ENCODE measurements at places on chromosomes 5 and 9.

- DNase-seq, result no peak
Measured at GRCh38 chr9:117839862-117840261, 135.7 kb downstream of the TLR4 start.

- DNase-seq, result no peak
Measured at GRCh38 chr5:33877449-33877848, 14.3 kb downstream of the ADAMTS12 start.

DNA sequence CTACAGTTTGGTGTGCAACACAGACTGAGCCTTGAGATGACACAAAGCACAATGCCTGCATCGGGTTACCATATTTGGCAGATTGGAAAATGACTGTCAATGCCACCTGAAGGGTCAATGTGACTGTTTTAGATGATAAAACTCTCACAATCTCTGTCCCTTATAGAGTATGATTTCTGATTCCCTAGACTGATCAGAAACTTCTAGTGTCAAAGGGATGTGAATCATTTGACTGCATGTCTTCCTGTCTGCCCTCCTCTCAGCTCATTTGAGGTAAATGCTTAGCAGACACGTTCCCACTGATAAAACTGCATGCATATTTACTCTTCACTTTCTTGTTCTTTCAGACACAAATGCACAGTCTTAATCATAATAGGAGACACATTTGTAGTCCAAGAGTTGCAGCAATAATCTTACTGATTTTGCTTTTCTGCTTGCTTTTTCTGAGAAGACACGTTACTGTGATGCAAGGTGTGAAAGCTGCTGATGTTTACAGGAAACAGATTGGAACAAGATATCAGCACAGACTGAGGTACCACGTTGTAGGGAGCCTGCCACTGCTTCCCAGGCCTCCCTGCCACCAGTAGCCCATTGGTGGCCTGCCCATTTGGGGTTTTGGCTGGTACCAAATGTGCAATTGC is 77.8 kb downstream of the GCNT4 start:
- DNase-seq, result no peak

- no peak for DNase-seq
Measured at GRCh38 chr5:65967288-65968066, 41.1 kb downstream of the ERBIN start.

- DNase-seq, result peak; percentile 2
Measured at GRCh38 chr5:61768692-61769281, 436.7 kb downstream of the ZSWIM6 start.

DNA sequence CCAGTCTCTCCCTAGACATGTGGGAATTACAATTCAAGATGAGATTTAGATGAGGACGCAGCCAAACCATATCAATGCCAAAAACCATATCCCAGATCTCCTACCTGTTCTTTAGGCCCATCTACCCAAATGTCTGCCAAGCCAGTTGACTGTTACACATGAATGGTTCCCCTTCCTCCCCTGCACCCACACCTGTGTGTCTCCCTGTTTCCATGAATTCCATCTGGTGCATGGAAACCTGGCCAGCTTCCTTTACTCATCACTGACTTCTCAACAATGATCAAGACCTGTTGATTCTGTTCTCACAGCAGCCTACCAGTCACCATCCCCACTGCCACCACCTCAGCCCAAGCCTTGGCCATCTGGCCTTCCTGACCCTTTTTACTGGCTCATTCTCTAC is 222.7 kb downstream of the NR3C1 start:
- no peak for DNase-seq

GRCh38 chr9:124268661-124269060 is 10.9 kb downstream of the NEK6 start:
- DNase-seq, result no peak

GRCh38 chr5:126869005-126869451 is 92.1 kb downstream of the LMNB1 start:
- no peak for DNase-seq

DNA sequence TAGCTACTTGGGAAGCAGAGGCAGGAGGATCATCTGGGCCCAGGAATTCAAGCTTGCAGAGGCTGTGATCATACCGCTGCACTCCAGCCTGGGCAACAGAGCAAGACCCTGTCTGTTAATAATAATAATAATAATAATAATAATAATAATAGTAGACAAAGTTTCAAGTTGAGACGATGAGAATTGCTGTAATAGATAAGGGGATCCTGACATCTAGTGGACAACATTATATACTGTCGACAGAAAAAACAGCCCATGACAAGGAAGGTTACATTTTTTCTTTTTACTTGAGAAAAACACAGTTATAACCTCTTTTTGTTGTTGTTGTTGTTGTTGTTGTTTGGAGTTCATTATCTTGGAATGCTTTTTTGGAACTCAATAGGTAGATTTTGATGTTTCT is 35.3 kb downstream of the NDFIP1 start:
- no peak for DNase-seq

DNA sequence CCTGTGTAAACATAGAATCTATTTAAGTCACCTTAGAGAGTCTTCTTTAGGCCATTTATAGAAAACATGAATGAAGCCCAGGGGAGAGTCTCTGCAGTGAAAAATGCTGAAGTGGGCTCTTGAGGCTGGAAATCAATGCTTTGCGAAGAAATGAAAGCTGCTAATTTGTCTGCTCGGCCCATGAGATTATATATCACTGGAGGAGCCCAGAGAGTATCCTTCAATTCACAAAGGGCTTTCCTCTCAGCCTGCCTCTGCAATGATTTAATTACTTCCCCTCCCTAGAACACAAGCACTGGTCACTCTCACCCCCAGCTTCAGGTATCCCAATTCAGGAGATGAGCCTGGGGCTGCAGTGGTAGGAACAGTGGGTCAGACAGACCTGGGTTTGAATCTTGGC is 8.2 kb upstream of the DRD1 start:
- no peak for DNase-seq

DNA sequence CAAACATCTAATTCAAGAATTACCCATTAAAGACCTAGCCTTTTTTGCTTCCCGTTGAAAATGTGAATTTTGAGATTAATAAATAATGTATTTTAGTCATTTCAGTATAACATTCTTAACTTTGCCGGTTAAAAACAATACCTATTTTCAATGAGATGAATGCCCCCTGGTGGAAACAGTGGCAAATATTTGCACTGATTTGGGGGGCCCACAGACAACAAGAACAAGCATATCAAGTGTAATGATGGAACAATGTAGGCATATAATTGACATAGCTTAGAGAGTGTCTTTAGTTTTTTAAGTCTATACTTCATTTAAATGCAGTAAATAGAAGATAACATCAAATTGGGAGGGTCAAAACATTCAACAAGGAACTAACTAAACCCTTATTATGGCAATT is 111.9 kb downstream of the NTRK2 start:
- no peak for DNase-seq

DNA sequence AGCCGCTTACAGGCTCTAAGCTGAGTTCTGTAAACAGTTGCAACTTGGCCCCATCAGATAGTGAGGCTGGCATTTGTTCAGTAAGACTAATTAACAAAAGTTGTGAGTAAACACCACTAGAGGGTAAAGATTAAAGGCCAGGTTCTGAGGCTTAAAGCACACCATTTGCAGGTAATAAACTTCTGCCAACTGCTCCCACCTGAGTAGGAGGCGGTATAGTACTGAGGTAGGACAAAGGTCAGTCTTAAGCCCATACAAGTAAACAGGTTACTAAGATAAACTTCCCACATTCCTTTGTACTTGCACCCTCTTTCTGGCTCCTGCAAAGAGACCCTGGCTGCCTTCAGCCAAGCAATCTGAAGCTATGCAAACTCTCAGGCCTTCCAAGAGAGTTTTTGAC is 419.6 kb downstream of the DNAH5 start:
- no peak for DNase-seq

DNA sequence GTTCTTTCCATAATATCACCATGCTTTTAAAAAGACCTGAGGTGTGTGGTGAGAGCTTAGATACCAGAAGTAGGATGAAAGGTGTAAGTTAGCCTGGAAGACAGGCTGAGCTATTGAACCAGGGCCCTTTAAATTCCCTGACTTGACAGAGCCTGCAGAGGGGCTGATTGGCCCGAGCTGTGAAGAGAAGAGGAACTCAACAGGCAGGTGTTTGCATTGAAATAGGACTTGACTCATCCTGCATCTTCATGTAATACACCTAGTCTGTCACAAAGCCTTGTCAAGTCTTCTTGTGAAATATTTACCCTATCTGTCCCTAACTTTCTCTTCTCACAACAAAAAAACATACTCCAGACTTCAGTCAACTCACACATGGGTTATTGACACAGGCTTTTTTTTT is 16.6 kb upstream of the ANP32B start:
- no peak for DNase-seq

GRCh38 chr5:157516626-157517325 is 56.8 kb downstream of the NIPAL4 start:
- DNase-seq, result no peak

DNA sequence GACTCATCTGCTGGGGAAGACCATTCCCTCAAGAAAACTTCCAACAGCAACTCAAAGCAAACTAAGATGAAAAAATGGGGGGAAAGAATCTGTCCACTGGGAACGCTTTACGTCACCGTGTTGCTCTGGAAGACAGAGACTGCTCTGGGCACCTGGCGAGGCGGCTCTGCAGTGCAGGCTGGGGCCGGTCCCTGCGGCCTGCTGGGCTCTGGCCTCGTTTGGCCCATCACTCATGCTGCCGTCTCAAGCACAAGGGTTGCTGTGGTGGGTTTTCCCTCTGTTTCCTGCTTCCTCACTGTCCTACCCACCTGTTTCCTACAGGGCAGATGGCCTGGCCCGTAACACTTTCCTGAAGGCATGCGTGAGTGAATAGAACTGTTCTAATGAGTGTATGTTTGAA is 92.9 kb upstream of the OTULINL start:
- DNase-seq, result no peak

DNA sequence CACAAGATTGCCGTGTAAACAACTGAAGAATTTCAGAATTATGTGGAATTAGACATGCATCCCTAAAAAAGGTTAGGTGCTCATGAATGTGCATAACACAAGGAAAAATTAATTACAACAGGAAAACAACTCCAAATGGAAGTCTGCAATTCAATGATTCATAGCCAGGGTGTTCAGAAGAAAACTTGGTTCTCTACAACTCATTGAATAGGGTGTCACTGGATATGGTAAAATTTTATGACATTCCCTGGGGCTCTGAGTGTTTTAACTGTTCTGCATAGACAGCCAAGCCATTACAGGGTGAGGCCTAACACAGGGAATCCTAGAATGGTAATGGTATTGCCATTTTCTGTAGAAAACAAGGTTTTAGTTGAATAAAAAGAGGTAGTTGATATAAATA is 24.4 kb upstream of the ZSWIM6 start:
- no peak for DNase-seq

GRCh38 chr9:16092142-16093091 is 539.6 kb downstream of the CCDC171 start:
- DNase-seq, result no peak

- no peak for DNase-seq
Measured at GRCh38 chr9:86405086-86405491, 50.9 kb upstream of the TUT7 start.

- no peak for DNase-seq
Measured at GRCh38 chr5:115857057-115857479, 15.3 kb downstream of the AP3S1 start.

DNA sequence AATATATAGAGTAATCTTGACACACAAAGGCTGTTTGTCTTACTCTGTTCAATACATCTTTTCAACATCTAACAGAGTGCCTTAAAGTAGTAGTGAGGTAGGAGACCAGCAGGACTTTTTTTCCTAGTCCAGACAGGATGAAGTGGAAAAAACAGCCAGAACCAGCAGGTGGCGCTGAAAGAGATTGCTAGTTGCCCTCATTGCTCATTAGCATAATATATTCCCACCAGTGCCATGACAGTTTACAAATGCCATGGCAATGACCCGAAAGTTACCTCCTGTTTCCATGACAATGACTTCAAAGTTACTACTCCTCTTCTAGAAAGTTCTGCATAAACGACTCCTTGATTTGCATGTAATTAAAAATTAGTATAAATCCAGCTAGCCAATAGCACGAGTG is 387.4 kb downstream of the ACTL7B start:
- no peak for DNase-seq

GRCh38 chr5:9927521-9927997 is 297.4 kb upstream of the TAS2R1 start:
- no peak for DNase-seq

GRCh38 chr9:134514503-134514902 is 127.1 kb upstream of the COL5A1 start:
- no peak for DNase-seq

DNA sequence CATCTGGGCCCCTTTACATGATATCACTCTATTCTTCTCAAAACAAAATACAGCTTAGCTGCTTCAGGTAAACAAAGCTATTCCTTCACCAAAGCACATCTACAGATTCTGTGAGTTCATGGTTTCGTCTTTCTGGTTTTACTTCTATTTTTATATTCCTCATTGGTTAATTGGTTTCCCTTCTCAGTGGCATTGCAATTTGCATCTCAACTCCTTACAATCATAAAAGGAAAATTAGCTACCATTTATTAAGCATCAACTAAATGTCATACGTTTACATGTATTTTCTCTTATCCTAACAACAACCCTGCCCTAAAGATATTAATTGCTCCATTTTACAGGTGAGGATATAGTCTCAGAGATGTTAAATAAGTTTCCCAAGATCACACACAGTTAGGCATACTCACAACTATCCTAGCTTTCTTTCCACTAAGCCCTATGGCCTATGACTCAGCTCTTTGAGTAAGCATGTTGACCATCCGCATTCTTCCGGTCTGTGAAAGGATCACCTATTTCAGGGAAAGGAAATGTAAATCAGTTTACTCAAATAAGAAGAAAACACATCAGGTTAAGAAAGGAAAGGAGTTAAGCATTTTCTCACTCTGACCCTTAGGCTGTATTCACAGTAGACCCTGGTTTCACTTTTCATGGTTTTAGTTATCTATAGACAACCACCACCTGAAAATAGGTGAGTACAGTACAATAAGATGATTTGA is 146.1 kb downstream of the CAAP1 start:
- no peak for DNase-seq

GRCh38 chr5:98492258-98492657 is 281.2 kb upstream of the RGMB start:
- no peak for DNase-seq

- DNase-seq, result no peak
Measured at GRCh38 chr5:171593976-171594375, 174.5 kb downstream of the FGF18 start.

DNA sequence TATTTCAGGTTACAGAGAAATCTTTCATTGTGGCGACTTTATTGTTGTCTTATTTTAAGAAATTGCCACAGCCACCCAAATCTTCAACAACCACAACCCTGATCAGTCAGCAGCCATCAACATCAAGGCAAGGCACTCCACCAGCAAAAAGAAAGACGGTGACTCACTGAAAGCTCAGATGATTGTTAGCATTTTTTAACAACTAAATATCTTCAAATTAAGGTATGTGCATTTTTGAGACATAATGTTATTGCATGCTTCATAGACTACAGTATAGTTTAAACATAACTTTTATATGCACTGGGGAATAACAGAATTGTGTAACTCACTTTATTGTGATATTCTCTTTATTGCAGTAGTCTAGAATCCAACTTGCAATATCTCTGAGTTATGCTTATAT is 263.4 kb downstream of the TMEM232 start:
- no peak for DNase-seq

GRCh38 chr5:60184606-60185005 is 291.1 kb upstream of the PDE4D start:
- no peak for DNase-seq

- DNase-seq, result no peak
Measured at GRCh38 chr5:1545805-1546355, 22.1 kb upstream of the LPCAT1 start.
